ENCODE measurements at places on chromosomes 12 and 14. TPM values are rescaled to one million over a fixed set of nuclear protein-coding genes. Genes with fewer than 3 reads are reported as not detected.
A peak's percentile ranks its signal among the peaks of the same experiment; 100 is the strongest.

- no peak for DNase-seq
Observed at GRCh38 chr12:109693653-109694600, 19.7 kb upstream of the FAM222A start.

GRCh38 chr14:101191721-101192660 is 288.5 kb upstream of the RTL1 start:
- peak; percentile 46 for DNase-seq

DNA sequence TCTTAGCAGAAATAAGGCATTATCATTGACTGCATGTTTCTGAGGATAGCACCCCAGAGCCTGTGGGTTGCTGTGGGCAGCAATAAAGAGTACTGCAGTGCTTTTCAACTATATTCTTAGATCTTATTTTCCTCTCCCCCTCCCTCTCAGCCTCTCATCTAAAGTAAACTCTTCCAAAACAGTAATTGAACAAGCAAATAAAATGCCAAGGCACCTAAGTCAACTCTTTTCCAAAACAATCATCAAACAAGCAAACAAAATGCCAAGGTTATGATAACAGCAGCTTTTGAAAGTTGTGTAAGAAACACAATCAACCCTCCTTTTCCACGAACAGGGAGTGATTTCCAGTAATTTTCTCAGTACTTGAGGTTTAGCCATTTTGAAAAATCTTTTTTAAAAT is 1542.6 kb downstream of the AACS start:
- no peak for DNase-seq

DNA sequence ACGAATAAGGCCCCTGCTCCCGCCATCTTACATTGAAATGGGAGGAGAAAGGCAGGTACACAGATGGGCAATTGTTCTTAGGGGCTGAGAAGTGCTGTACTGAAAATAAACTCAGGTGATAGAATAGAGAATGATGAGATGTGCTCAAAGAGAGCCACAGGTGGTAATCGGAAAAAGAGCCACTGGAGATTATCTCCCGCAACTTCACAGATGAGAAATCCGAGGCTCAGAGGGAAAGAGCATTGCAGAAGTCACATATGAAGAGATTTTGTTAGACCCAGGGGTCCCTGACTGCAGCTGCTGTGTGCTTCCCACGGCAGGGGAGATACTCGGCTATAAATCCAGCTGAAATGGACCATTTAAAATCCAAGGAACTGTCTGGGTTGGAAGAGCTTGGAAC is 73.7 kb downstream of the PRIMA1 start:
- no peak for DNase-seq

GRCh38 chr14:69615496-69616407 is 4.4 kb downstream of the SUSD6 start:
- no peak for DNase-seq

DNA sequence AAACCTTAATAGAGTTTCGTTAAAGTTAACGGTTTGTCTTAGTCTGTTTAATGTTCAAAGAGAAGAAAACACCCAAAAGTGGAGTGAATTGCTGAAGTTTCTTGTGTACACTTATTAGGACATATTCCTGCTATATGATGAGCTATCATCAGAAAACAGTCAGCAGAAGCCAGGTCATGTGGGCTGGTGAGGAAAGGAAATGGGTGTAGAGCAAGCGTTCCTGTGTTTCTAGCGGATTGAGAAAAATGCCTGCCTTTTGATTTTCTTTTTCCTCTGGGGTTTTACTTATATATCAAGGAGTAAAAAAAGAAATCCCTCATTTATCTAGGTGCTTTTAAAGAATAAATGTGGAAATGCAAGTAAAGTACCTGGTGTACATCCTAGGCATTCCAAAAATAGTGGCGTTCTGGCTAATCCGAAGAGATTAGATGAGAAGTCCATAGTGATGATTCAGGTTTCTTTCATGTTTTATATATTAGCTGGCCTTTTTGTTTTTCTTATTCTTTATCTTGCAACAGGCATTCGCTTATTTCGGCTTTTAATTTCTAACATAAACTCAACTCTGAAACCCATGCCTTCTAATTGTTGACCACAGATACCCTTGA is 50.7 kb downstream of the FLRT2 start:
- DNase-seq = no peak

DNA sequence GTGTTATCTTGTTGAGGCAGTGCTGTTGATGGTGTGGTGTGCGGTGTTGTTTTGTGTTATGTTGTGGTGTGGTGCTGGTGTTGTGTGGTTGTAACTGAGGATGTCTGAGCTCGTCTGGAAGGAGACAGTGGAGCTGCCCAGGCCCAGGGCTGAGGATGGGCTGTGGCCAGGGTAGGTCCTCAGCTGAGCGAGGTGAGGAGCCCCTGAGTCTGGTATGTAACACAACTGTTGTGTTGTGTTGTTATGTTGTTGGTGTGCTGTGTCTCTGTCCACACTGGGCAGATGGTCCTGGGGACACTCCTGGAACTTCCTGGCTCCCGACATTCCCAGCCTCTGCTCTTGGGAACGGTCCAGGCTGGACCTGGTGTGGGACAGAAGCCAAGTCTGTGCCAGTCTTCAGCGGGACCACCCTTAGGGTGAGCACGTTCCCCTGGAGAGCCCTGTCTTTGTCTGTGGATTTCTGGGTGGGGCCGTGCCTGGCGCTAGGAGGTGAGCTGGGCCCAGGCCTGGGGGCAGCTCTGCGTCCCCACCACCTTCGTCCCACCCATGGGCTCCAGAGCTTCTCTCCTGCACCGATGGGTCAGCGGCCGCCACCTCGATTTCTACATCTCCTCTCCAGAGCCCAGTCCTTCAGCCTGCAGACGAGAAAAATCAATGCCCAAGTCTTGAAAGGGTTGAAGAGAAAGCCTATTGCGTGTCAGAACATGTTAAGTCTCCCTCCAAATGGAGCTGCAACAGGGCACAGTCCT is 27.4 kb upstream of the SFSWAP start:
- DNase-seq = no peak

The NANOG gene
- total RNA-seq = not detected

The ISCA2 gene
- total RNA-seq = 21.4 TPM

The OR4E2 gene
- not detected for total RNA-seq

The IRF2BPL gene
- total RNA-seq = 50.6 TPM

The CNTN1 gene
- total RNA-seq = 15.1 TPM

The SPTSSA gene
- total RNA-seq = 48.4 TPM

The CCDC177 gene
- not detected for total RNA-seq
